ENCODE measurements at places on chromosomes 11 and 22. TPM values are rescaled to one million over a fixed set of nuclear protein-coding genes. Genes with fewer than 3 reads are reported as not detected.

The FOSL1 gene
- 69.9 TPM for total RNA-seq

The CDKN1C gene
- total RNA-seq: 7.6 TPM

The C11orf97 gene
- total RNA-seq: not detected

DNA sequence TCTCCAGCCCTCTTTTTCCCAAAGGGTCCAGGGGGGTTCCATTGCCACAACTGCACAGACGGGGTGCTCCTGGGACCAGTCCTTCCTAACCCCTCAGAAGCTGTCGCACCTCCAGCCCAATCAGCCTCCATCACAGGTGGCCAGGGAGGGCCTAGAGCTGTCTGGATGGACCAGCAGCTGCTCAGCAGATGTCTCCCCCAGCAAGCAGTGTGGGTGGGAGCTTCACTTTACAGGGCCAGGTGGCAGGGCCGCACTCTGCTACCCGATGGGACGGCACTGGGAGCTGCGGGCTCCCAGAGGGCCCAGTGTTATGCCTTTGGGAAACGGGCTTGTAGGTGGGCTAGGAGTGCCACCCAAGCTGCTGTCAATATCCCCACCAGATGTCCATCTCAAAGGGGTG, 120.5 kb downstream of the DSCAML1 start:
- H3K27ac ChIP-seq: no peak overlapping the region
- no peak for DNase-seq
- H3K36me3 ChIP-seq: no peaks in the 10 kb centered on the region
- H3K27me3 ChIP-seq: peaks cover 100% of the 10 kb centered on the region
- H3K4me3 ChIP-seq: no peak overlapping the region
- H3K4me1 ChIP-seq: no peaks in the 10 kb centered on the region

DNA sequence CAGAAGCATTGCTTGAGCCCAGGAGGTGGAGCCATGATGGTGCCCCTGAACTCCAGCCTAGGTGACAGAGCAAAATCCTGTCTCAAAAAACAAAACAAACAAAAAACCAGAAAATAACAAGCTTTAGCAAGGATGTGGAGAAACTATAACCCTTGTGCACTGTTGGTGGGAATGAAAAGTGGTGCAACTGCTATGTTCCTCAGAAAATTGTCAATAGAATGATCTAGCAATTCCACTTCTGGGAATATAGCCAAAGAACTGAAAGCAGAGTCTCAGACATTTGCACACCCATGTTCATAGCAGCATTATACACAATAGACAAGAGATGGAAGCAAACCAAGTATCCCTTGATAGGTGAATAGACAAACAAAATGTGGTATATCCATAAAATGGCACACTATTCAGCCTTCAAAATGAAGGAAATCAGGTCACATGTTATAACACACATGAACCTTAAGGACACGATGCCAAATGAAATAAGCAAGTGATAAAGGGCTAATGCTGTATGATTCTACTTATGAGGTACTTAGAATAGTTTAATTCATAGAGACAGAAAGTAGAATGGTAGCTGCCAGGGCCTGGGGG, 15.9 kb downstream of the KLHL22 start:
- no peak overlapping the region for H3K27ac ChIP-seq
- H3K4me3 ChIP-seq: no peak overlapping the region
- no peak for DNase-seq
- no peaks in the 10 kb centered on the region for H3K27me3 ChIP-seq
- H3K4me1 ChIP-seq: no peaks in the 10 kb centered on the region

GRCh38 chr22:33864723-33865130, 55.5 kb downstream of the LARGE1 start:
- no peaks in the 10 kb centered on the region for H3K36me3 ChIP-seq
- H3K27ac ChIP-seq: no peak overlapping the region
- H3K4me1 ChIP-seq: peaks cover 8% of the 10 kb centered on the region
- H3K4me3 ChIP-seq: no peak overlapping the region
- no peaks in the 10 kb centered on the region for H3K27me3 ChIP-seq

- no peaks in the 10 kb centered on the region for H3K27me3 ChIP-seq
- no peak for DNase-seq
- no peak overlapping the region for H3K27ac ChIP-seq
- no peaks in the 10 kb centered on the region for H3K36me3 ChIP-seq
- no peak overlapping the region for H3K4me3 ChIP-seq
These were observed 6.6 kb downstream of the KLHL22 start for GRCh38 chr22:20488946-20489345.

DNA sequence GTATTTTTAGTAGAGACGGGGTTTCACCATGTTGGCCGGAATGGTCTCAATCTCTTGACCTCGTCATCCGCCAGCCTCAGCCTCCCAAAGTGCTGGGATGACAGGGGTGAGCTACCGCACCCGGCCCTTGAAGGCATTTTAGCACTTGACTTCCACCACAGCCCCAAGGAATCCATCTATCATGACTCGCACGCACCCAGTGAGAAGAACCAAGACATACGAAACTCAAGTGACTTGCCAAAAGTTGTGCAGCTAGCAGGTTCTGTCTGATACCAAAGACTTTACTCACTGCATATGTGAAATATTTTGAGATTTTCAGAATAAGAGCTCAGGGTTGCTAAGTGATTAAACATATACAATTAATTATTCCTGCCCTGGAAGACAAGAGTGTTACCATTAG, 21.0 kb downstream of the FLI1 start:
- no peak overlapping the region for H3K27ac ChIP-seq
- no peaks in the 10 kb centered on the region for H3K36me3 ChIP-seq
- H3K4me1 ChIP-seq: no peaks in the 10 kb centered on the region
- no peaks in the 10 kb centered on the region for H3K27me3 ChIP-seq

DNA sequence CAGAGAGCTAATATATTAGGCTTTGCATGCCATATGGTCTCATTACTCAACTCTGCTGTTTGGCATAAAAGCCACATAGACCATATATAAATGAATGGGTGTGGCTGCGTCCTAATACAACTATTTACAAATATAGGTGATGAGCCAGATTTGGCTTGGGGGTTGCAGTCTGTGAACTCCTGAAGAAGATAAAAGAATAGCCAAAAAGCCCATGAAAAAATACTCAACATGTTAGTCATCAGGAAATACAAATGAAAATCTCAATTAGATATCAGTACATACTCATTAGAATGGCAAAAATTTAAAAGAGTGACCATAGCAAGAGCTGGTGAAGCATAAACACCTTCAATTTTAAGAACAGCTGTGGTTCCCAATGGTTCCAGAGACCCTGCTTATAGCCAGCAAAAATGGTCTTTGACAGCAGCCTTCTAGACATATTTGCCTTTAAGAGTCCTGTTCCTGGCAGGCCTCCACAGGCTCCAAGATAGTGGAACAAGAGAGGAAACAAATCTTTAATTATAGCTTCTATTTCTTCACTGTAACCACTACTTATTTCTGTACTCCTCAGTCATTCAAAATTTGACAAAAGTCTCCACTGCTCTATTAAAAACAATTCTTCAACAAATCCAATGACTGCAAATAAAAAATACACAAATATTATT, 16.1 kb downstream of the C2CD3 start:
- peaks cover 23% of the 10 kb centered on the region for H3K4me1 ChIP-seq

- no peaks in the 10 kb centered on the region for H3K36me3 ChIP-seq
- no peaks in the 10 kb centered on the region for H3K4me1 ChIP-seq
- H3K27ac ChIP-seq: no peak overlapping the region
These were observed 809.2 kb downstream of the TBC1D22A start for GRCh38 chr22:47571616-47572015.

DNA sequence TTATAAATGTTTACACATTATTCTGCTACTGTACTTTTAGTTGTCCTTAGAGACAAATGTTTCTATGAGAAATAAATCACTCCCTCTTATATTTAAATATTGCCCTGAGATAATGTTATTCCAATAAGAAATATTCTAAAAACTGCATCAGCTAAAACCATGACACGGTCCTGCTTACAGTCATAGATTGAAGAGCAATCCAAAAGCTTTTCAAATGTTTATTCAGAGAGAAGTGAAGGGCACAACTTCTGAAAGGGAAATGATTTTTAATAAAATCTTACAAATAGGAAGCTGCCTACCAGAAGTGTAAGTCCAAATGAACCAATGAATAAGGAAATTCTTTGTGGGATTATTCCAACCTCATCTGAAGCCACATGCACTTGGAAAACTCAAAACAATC, 49.2 kb downstream of the STK33 start:
- H3K36me3 ChIP-seq: no peaks in the 10 kb centered on the region
- H3K4me3 ChIP-seq: no peak overlapping the region
- H3K27ac ChIP-seq: no peak overlapping the region
- H3K27me3 ChIP-seq: no peaks in the 10 kb centered on the region
- H3K4me1 ChIP-seq: no peaks in the 10 kb centered on the region
- no peak for DNase-seq
